Activated CD4-positive, alpha-beta T cell treated with anti-CD3 and anti-CD28 coated beads, Interleukin-2, amount 50 U/mL, for 4 hours (primary cell): ENCODE measurements at places on chromosomes 5 and 9.

GRCh38 chr5:166722939-166723338, 1568.5 kb upstream of the WWC1 start:
- DNase-seq = no peak

GRCh38 chr9:20804489-20805250, 120.6 kb downstream of the FOCAD start:
- no peak for DNase-seq

DNA sequence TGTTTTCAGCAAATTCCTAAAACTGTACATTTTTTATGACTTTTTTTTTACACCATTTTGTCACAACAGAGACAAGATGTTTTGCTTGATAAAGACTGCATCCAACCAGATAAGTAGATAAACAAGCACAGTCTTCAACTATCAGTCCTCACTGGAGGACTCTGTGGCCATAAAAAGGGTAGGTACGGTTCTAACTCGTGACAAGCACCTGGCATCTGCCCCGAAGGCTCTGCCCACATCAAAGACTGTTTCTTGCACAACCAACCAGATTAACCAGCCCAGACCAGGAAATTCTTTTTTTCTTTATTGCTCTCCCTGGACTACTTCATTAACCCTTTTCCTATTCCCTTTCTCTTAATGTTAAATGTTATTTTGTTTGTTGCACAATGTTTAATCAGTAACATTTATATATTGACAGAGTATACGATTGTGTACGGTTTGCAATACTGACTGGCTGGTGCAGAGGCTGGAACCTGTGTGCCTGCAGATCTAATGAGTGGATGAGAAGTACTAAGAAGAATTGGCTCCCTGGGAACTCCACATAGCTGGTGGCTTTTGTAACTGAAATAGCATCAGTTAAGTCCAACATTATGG, 74.1 kb downstream of the SERINC5 start:
- no peak for DNase-seq

DNA sequence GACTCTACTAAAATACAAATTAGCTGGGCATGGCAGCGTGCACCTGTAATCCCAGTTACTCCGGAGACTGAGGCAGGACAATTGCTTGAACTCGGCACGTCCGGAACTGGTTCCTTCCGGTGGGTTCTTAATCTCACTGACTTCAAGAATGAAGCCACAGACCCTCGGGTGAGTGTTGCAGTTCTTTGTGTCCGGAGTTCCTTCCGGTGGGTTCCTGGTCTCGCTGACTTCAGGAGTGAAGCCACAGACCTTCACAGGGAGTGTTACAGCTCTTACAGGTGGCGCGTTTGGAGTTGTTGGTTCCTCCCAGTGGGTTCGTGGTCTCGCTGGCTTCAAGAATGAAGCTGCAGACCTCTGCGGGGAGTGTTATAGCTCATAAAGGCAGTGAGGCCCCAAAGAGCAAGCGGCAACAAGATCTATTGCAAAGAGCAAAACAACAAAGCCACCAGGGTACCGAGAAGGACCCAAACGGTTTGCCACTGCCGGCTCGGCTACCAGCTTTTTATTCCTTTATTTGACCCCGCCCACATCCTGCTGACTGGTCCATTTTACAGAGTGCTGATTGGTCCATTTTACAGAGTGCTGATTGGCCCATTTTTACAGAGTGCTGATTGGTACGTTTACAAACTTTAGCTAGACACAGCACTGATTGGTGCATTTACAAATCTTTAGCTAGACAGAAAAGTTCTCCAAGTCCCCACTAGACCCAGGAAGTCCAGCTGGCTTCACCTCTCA, 28.6 kb upstream of the SLC6A19 start:
- DNase-seq = no peak

DNA sequence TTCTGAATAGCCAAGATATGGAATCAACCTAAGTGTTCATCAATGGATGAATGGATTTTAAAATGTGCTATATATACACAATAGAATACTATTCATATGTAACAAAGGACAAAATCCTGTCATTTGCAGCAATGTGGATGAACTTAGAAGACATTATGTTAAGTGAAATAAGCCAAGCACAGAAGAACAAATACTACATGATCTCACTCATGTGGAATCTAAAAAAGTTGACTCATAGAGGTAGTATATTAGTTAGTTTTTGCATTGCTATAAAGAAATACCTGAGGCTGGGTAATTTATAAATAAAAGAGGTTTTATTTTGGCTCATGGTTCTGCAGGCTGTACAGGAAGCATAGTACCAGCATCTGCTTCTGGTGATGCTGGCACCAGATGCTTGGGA, 8.1 kb downstream of the CATSPER3 start:
- DNase-seq = no peak

DNA sequence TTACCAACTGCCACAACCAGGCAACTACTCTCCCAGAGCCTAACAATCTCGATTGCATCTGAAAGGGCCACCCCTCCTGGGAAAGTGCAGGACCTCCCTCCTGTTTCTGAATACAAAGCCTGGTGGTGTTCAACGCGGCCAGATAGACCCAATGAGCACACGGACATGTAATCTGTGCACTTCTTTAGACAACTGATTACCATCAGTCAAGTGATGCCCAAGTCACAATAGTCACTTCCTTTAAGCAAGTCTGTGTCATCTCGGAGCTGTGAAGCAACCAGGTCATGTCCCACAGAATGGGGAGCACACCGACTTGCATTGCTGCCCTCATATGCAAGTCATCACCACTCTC, 739 bp downstream of the C9orf72 start:
- DNase-seq = peak; percentile 56

DNA sequence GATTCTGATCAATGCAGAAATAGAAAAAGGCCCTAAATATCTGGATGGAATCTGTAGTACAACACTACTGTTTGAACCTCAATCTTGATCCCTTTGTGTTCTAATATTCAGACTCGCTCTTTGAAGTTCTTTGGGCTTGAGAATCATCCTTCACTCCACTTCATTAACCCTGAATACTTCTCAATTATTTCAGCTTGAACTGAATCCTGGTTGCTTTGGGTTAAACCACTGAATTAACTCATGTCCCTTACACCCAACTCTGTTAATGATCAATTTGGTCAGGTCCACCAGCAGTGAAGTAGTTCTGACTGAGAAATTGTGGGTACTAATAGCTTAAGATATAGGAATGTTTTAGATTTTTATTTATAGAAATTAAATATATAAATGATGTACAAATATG, 1707.2 kb upstream of the ACO1 start:
- DNase-seq = no peak

GRCh38 chr9:131312822-131313770, 23.6 kb downstream of the PLPP7 start:
- no peak for DNase-seq

GRCh38 chr5:143308731-143309130, 94.8 kb downstream of the NR3C1 start:
- DNase-seq = no peak

DNA sequence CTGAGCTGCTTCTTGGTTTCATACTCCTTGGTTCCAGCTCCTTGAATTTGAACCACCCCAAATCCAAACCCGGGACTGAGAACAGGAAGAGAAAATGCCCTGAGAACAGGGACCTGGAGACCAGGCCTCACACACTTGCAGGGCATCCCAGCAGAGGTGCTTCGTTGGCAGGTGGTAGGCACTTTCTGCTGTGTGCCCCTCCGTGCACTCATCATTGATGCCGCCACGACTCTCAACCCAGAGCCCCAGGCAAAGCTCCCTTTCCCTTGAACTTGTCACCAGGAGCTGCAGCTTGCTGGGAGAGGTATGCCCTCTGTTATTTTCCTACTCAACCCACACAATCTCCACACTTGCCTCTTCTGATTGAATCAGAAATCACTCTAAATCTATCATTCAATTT, 217.8 kb upstream of the IRX1 start:
- DNase-seq = no peak

DNA sequence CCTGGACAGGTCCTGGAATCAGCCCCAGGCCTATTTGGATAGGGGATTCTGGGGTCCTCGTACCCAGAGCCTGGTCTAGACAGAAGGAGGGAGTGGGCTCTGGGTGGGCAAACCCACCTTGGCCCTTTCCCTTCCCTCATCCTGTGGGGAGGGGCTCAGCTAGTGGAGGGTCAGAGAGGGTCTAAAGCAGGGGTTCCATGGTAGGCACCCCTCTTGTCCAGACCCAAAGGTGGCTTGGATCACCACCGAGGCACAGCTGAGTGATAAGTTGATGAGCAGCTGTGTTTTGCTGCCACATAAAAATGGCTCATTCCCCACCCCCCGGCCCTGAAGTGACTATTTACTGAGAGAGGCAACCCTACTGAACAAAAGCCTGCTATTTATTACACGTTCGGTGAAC, 53.8 kb upstream of the KCNMB1 start:
- DNase-seq = no peak

- DNase-seq = no peak
Measured at GRCh38 chr9:121556580-121556979, 56.9 kb upstream of the GGTA1 start.

DNA sequence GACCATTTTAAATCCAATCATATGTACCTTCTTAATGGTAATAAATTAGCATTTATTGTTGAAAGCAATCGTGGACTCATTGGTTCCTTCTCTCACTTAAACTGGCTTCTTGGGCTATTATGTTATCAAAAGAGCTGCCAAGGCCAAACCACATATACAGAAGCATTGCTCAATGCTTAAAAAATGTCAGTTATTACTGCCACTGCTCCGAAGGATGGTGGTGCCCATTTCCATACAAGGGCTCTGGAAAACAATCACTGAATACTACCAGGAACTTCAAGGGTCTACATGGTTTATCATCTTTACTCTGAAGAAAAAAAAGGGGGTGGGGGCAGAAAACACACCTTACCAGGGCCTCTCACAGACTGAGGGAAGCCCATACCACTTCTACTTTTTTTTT, 104.3 kb downstream of the GNAQ start:
- no peak for DNase-seq

- no peak for DNase-seq
Measured at GRCh38 chr9:19994296-19994695, 205.5 kb upstream of the SLC24A2 start.

- DNase-seq = no peak
Measured at GRCh38 chr9:69121155-69122081, 52.7 kb upstream of the TJP2 start.

DNA sequence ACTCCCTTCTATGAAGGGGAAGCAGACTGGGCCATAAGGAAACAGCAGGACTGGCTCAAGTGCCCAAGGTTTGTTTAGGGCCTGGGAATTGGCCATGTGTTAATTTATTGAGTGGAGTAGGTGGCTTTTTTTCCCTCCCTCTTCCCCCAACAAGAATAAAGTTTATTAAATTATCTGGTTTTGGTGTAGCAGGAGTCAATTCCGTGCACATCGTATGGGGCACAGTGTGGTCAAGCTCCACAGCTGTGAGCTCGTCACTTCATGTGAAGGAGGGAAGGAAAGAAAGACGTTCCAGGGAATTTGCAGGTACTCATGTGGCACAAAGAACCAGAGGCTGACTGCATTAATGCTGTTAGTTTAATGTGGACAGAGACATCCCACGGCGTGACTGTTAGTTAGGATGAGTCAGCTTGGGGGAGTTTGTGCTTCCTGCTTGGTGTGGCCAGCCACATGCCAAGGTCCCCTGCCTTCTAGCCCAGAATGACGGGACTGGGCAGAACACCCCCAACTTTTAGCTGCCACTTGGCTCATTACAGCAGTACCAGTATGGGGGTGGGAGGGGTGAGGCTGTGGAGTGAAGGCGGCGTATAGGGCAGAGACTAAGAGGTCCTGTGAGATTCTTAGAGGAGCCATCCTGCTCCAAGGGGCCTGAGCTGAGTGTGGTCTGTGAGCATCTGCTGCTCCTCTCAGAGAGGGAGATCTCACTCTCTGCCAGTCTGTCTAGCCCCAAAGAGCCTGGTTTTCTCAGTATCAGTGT, 33.2 kb downstream of the CSF1R start:
- no peak for DNase-seq

DNA sequence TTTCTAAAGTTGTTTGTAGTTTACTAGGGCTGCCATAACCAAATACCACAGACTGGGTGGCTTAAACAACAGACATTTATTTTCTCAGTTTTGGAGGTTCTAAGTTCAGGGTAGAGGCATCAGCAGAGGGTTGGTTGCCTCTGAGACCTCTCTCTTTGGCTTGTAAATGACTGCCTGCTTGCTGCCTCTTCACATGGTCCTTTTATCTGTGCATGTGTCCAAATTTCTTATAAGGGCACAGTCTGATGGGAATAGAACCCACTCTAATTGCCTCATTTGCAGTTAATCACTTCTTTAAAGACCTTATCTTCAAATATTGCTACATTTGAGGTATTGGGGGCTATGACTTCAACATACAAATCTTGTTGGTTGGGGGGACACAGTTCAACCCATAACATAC, 36.8 kb downstream of the GPBP1 start:
- DNase-seq = no peak

GRCh38 chr5:176532795-176533194, 4.4 kb downstream of the RNF44 start:
- DNase-seq = no peak

GRCh38 chr5:150149618-150150017, 6.0 kb downstream of the PDGFRB start:
- DNase-seq = no peak

DNA sequence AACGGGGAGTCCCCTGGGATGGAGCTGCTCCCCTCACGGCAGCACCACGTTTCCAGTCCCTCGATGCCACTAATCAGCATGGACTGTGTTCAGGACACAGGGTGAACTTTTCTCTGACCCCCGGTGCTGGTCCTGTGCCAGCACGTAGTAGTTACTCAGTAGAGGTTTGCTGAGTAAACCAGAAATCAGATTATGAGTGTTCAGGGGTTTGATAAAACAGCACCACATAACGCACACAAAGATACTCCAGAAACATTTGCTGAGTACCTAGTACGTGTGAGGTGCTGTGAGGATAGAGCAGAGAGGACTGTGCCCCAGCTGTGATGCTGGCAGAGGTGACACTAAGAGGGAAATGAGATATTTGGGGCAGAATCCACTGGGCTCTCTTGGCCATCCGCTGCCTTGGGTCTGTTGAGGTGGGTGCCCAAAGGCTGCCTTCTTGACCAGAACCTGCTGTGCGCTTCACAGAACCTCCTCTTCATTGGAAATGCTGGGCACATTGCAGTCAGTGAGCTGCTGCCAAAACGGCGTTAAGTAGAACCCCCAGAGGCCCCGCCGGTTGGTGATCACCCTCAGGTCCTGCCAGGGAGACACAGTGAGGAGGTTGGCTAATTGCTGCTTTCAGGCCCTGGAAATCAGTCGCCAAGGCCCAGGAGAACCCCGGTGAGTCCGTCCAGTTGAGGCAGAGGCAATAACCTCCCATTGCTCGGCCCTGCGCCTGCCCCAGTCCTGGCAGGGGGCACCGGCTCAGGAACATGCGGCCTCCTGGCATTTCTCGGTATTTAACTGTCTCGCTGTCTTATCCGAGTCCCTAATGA, 49.4 kb downstream of the NEURL1B start:
- DNase-seq = no peak

DNA sequence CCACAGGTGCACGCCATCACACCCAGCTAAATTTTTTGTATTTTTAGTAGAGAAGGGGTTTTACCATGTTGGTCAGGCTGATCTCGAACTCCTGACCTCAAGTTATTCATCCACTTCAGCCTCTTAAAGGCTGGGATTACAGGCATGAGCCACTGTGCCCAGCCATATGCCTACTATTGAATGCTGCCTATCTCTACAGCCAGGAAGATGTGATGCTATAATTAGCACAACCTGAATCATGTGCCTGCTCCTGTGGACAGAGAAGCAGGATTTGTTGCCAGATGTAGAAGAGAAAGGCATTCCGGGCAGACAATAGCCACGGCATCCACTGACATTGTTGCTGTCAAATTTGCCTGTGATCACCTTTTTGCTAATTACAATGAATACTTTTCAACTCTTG, 24.4 kb upstream of the MLLT3 start:
- DNase-seq = no peak

- no peak for DNase-seq
Measured at GRCh38 chr5:178577376-178577839, 12.8 kb downstream of the COL23A1 start.
